HT-29 (cell line): ENCODE measurements at places on chromosomes 1 and 21.

DNA sequence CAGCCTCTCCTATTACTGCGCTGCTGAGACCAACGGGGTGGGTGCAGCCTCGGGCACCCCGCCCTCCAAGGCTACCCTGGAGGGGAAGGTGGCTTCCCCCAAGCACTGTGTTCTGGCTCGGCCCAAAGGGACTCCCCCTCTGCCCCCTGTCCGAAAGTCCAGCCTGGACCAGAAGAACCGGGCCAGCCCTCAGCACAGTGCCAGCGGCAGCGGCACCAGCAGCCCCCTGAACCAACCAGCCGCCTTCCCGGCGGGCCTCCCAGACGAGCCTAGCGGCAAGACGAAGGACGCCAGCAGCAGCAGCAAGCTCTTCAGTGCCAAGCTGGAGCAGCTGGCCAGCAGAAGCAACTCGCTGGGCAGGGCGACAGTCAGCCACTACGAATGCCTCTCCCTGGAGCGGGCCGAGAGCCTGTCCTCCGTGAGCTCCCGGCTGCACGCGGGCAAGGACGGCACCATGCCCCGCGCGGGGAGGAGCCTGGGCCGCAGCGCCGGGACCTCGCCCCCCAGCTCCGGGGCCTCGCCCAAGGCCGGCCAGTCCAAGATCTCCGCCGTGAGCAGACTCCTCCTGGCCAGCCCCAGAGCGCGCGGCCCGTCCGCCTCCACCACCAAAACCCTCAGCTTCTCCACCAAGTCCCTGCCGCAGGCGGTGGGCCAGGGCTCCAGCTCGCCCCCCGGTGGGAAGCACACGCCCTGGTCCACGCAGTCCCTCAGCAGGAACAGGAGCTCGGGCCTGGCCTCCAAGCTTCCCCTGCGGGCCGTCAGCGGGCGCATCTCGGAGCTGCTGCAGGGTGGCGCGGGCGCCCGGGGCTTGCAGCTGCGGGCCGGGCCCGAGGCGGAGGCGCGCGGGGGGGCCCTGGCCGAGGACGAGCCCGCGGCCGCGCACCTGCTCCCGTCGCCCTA lies 533.1 kb downstream of the KIF26B start:
- no peak for DNase-seq

DNA sequence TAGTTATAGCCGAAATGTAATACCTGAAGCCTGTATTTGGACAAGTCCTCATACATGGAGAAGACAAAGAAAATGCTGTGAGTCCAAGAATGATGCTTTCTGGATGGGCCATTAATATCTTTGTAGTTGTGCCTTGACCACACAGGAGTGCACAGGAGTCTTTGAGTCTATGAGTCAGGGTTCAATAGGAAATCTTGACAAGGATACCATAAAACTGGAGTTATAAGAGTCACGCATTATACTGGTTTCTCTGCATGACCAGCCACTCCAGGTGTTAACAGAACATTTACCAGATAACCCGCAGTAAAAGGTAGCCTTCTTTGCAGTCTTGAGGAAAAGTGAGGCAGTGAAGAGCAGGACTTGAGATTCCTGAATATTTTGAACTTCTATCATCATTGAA lies 464.6 kb upstream of the PKN2 start:
- no peak for DNase-seq

DNA sequence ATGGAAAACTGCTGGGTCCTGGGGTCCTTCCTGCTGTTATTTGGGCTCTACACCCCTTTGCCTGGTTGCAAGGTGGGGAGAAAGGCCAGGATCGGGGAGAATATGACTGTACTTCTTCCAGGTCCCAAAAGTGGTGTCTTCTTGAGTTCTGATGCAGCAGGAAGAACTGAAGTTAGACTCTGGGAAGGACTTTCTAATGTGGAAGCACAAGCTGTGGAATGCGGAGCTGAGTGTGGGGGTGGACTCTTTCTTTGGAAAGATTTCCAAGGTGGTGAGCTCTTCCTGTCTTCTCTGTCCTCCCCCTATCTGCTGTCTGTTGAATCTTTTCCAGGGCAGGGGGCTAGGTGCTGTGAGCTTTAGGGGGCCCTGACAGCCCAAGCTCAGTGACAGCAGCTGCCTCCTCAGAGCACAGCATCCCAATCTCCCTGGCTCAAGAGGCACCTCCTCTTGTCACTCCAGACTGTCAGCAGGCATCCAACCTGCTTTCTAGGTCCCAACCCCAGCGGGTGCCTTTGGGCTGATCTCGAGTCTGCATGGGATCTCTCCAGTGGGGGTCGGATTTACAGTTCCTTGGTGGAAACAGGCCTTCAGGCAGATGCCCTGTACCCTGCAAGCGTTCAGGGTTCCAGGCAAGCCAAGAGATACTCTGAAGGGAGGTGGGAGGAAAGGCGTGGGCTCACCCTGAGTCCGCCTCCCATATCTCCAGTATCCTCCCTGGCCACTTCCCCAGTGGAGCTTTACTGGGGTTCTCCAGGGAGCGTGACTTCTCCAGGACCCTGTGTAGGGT lies 23.2 kb downstream of the ADORA1 start:
- no peak for DNase-seq

- DNase-seq = no peak
Measured at GRCh38 chr1:226506921-226507320, 41.6 kb upstream of the STUM start.

DNA sequence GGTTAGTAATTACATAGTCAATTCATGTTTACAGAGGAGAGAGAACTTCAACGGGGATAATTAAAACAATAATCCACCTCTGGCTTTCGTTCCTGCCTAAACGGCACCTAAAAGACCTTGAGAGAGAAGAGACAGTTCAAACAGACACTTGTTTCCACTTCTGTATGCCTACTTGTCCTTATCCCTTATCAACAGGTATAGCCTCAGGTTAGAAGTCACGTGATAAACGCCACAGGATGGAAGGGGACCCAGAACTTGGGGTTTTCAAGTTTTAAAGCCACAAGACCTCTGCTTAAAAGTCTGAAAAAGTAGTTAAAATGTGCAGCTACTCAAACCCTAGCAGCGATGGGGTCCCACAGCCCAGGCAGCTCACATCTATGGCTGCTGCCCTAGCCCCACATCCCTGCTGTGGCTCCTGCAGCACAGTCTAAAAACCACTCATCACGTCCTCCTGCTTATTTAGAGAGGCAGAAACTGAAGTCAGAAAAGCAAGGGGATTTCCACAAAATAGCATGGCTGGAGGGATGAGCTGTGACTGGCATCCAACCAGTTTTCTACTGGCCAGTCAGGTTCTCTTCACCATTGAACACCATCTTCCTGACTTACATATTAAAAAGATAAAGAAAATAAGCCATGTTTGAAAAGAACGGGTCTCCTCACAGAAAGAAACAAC lies 51.2 kb upstream of the SEC16B start:
- DNase-seq = no peak

DNA sequence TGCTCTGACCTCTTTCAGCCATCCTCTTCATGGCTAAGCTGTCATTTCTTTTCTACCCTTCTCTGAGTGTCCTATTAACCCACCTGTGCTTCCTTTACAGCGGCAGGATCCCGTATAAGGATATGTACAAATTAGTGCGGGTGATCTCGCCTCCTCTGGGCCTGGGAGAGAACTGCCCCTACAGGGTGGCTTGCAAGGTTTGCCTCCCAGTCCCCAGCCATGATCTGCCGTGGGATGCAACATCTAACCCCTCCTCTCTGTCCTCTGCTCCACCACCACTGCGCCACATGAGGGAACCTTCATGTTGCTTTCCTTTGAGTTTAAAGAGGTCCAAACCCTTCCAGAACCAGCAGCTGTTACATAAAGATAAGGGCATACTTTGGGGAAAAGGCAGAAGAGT lies 282.2 kb downstream of the ZNF648 start:
- DNase-seq = no peak

DNA sequence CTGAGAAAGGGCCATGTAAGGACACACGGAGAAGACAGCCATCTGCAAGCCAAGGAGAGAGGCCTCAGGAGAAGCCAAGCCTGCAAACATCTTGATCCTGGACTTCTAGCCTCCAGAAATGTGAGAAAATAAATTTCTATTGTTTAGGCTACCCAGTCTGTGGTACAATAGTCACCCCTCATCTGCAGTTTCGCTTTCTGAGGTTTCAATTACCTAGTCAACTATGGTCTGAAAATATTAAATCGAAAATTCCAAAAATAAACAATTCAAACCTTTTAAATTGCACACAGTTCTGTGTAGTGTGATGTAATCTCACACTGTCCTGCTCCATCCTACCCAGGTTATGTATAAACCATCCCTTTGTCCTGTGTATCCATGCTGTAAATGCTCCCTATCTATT lies 52.6 kb downstream of the ZNF644 start:
- no peak for DNase-seq

DNA sequence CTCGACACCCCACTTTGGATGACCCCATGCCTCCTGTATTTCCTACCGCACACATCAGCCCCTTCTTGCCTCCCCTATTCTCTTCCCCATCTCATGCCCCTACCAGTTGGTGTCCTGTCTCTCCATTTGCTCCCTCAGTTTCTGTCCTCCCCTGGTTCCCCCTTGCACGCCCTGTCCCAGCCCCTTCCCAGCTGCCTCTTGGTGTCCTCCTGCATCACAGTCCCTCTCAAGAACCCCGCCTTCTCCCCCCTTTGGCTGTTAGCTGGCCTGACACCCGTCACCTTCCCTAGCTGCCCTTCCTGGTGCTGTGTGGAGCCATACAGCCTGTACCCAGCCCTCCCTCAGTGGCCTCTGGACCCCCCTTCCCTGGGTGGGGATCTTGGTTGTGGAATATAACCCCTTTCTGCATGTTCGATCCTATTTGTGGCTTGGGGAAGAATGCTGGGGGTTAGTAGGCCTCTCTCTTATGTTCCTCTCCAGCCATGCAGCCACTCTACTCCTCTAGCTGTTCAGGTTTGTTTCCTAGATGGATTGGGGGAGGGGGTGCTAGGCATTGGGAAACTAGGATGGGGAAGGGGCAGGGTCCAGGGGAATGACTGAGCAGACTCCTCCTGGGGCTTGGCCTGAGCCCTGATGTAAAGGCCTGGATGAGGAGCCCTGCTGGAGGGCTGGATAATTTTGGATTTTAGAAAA lies 41.4 kb upstream of the NFASC start:
- no peak for DNase-seq

GRCh38 chr1:3939242-3940080 lies 39.4 kb upstream of the C1orf174 start:
- DNase-seq = no peak

GRCh38 chr1:211781260-211781659 lies 49.3 kb downstream of the LPGAT1 start:
- DNase-seq = no peak

DNA sequence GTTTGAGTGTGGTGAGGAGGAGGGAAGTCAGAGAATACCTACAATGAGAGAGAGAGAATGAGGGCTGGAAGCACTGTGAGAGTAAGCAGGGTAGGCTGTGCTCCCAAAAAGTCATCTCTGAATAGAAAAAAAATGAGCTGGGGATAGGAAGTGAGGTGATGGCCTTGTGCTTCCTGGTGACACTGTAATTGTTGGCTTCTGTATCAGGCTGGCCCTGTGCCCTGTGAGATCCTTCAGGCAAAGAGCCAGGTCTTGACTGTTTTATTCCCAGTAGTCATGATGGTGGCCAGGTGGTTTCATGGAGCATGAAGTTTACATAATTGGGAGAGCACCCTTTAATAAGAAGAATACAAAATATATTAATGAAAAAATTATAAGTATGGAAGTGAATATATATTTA lies 20.4 kb upstream of the SPATA6 start:
- DNase-seq = no peak

DNA sequence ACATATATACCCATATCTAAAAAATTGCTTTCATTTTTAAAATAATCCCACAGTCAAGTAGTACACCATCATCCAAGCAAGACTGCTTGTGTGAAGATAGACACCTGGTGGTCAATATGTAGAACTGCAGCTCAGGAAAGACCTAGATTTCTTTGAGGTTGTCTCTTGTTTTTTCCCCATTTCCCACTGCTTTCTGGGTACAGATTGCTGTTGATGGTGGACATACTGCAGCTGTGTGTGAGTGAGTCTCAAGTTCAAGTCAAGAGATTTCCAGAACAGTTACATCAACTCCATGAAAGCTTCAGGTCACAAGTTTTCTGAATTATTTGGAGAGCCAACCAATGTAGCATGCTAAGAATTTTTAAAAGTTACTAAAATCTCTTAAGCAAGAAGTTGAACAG lies 306.4 kb downstream of the DUSP10 start:
- DNase-seq = peak; percentile 31

- DNase-seq = no peak
Measured at GRCh38 chr1:83632906-83633305, 366.0 kb downstream of the TTLL7 start.

- no peak for DNase-seq
Measured at GRCh38 chr1:10509809-10510509, 35.2 kb downstream of the PEX14 start.

- DNase-seq = peak; percentile 83
Measured at GRCh38 chr1:160124705-160125478, 9.3 kb downstream of the ATP1A2 start.

GRCh38 chr1:152880907-152881306 lies 2.8 kb downstream of the SMCP start:
- no peak for DNase-seq

- DNase-seq = no peak
Measured at GRCh38 chr1:210342986-210343780, 14.5 kb downstream of the HHAT start.

GRCh38 chr1:67869233-67869632 lies 36.0 kb upstream of the GNG12 start:
- no peak for DNase-seq

DNA sequence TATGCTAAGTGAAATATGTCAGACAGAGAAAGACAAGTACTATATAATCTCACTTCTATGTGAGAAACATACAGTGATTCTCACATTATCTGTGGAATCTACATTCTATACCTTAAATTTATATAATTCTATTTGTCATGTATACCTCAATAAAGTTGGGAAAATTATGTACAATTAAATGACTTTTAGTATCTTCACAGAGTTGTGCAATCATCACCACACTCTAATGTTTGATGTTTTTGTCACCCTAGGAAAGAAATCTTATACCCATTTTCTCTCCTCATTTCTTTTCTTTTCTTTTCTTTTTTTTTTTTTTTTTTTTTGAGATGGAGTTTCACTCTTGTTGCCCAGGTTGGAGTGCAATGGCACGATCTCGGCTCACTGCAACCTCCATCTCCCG lies 37.0 kb upstream of the TINAGL1 start:
- DNase-seq = no peak

DNA sequence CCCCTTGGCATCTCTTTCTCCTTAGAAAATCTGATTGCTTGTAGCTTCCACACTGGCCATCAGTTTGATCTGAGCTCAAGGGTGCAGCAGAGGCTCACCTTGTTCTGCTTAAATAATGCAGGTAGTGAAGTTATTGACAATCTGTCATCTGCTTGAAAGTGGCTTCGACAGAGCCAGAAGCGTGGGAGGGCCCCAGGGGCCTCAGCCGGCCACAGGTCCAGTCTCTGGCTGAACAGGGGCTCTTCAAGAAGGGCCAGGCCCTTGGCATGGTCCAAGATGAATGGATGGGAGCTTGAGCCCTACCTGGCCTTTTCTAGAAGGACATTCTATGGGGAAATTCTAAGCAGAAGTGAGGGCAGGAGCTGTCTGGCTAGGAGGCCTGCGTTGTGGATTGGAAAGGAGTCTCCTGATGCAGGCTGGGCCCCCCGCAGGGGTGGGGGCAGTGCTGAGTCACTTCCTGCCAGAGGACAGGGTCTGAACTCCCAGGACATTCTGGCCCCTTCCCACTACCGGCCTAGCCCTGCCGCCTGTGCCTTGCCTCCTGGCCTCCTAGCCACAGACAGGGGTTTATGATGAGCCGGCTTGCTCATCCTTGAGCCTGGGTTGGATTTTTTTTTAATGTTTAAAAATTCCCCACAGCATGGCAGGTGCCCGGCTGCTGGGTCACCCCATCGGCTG lies 162.3 kb upstream of the VAMP3 start:
- DNase-seq = no peak
